ENCODE measurements at places on chromosomes 11 and 22.
A peak's percentile ranks its signal among the peaks of the same experiment; 100 is the strongest.

DNA sequence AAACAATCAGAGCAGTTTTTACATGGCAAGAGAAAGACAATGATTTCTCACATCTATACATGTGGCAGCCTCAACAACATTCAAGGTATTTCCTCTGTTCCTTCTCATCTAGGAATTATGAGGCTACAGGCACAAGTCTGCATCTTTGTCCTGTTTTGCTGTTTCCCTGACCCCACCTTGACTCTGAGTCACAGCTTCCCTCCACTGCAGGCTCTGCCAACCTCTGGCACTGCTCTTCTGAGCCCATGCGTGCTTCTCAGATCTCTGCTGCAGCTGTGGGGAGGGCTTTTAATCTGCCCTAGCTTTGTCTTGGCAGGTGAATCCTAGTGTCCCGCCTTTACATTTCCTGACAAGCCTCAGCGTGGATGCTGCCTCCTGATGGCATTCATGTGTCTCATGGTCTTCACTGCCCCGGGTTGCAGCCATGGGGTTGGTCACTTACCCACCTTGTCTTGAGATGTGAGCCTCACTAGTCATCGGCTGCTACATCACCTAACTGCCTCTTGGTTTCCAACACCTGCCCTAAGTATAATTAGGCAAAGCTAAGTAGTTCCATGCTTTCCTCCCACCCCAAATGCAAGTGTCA is 578.5 kb downstream of the TBC1D22A start:
- DNase-seq = no peak

GRCh38 chr11:67613313-67613959 is 6.7 kb downstream of the NDUFV1 start:
- no peak for DNase-seq

DNA sequence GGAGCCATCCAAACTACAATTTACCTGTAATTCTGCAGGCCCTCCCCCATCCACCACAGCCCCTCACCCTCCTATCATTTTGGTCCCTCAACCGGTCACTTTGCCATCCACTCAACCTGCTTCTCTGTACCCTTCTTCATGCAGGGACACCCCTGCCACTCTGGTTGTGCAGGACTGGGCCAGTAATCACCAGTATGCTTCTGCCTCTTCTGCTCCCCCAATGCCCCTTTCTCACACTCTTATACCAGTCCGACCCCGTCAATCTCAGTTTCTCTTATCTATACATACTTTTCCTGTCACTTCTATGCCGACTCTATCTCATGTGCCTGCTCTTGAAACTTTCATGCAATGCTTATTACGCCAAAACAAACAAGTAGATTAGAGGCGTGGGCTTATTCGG is 5.1 kb upstream of the COMT start:
- DNase-seq = no peak

DNA sequence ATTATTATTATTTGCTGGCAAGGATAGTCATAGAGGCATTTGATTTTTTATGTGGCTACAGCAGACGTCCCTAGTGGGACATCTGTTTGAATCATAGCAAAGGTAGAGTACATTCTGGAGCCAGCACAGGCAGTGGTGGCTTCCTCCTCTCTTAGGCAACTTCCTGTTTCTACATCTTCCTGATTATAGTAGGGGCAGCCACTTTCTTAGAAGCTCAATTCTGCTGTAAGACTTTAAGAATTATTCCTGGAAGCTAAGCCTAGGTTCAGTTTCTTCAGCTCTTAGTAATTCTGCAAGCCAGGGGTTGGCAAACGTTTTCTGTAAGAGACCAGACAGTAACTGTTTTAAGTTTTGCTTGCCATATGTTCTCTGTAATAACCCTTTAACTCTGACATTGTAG is 129.3 kb upstream of the TENM4 start:
- DNase-seq = no peak

DNA sequence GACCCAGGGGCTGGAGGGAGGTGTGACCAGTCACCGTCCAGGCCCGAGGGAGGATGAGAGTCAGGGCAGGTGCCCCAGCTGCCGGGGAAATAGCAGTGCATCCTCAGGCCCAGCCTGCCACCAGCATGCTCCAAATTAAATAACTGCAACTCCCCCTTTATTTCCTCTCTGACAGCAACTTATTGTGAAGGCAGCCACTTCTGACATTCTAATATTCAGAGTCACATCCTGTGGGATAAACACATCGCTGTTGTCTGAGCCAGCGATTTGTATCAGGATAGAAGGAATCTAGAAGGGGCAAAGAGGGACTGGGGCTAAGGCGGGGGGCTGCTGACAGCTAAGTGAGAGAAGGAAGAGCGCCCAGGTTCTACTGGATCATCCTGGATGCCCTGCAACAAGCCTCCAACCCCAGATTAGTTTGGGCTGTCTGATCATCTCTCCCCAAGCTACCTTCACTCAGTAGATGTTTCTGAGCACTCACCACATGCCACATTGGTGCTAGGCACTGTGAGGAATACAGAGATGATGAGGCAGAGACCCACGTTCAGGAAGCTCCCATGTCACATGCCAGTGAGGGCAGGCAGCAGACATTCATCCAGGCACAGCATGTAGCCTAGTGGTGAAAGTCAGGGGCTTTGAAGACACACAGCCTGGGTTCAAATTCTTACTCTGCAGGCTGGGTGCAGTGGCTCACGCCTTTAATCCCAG is 214.1 kb downstream of the BUD13 start:
- DNase-seq = no peak

- peak; percentile 77 for DNase-seq
Observed at GRCh38 chr11:76207642-76208401, 1.5 kb upstream of the WNT11 start.

GRCh38 chr11:8757533-8757932 is 74.9 kb downstream of the RPL27A start:
- DNase-seq = no peak

GRCh38 chr11:57785072-57785471 is 23.5 kb downstream of the CTNND1 start:
- peak; percentile 19 for DNase-seq

- peak; percentile 49 for DNase-seq
Observed at GRCh38 chr11:297586-298405, 1.5 kb downstream of the IFITM5 start.

DNA sequence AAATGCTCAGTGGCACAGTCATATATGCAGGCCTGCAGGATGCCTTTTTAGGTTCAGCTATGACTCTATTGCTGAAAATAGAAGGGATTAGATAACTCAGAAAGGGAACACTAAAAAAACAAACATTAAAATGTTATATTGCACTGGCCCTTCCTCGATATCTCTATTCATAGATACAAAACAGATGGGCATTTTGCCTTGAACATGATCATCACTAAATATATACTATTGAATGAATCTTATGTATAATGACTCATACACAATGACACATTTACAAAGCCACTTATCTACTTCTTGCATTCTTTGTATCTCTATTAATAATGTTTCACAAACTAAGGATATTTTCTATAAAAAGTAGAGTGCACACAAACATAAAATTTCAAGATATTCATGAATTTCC is 2352.8 kb upstream of the RAG2 start:
- no peak for DNase-seq

DNA sequence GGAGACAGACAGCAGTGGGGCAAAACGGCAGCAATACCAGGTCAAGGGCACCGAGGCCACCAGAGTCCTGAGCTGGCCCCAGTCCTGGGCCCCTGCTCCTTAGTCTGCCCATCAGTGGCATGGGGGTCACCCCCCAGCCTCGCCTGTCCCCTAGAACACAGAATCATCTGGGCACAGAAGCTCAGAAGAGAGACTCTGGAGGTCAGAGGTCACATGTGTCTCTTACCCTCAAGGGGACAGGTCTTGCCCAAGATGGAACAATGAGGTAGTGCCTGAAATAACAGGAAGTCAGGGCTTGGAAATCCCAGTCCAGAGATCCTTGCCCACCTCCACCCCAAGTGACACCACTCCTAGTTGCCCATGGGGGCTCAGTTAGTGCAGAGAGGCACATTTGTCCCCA is 20.6 kb downstream of the PDE2A start:
- peak; percentile 74 for DNase-seq

All from inflammatory macrophage treated with lipopolysaccharide for 4 hours (primary cell).